ENCODE measurements at places on chromosomes 6 and 20. TPM values are rescaled to one million over a fixed set of nuclear protein-coding genes. Genes with fewer than 3 reads are reported as not detected.
A peak's percentile ranks its signal among the peaks of the same experiment; 100 is the strongest.

The RIN2 gene
- 22.1 TPM for total RNA-seq

The SLC13A3 gene
- 6.1 TPM for total RNA-seq

The OR2B6 gene
- not detected for total RNA-seq

The SIRPB1 gene
- 0.77 TPM for total RNA-seq

- peaks cover 32% of the 10 kb centered on the region for H3K4me1 ChIP-seq
- H3K27ac ChIP-seq: no peak overlapping the region
- H3K36me3 ChIP-seq: no peaks in the 10 kb centered on the region
- DNase-seq: no peak
Measured at GRCh38 chr6:34225551-34225950, 11.1 kb upstream of the HMGA1 start.

DNA sequence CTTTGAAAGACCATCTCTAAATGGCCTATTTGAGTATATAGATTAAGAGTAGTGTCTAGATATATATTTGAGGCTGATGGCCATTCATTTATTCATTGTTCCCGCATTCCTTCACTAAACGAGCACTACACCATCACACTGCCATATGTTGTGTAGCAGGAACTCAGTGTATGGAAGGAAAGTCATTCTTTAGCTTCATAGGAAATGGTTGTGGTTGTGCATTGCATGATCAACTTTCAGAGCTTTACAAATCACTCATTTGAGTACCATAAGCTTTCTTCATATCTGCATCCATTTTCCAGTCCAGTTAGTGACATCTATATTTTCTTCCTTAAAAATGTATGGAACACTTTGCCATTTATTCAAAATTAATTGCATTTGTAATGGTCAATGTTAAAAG lies 97.9 kb downstream of the ARID1B start:
- H3K27ac ChIP-seq: no peak overlapping the region
- H3K36me3 ChIP-seq: no peaks in the 10 kb centered on the region
- no peak overlapping the region for H3K4me3 ChIP-seq
- DNase-seq: no peak
- H3K4me1 ChIP-seq: peaks cover 20% of the 10 kb centered on the region

- H3K4me1 ChIP-seq: peaks cover 5% of the 10 kb centered on the region
- H3K27ac ChIP-seq: no peak overlapping the region
- peaks cover 92% of the 10 kb centered on the region for H3K27me3 ChIP-seq
- H3K36me3 ChIP-seq: no peaks in the 10 kb centered on the region
- DNase-seq: no peak
Measured at GRCh38 chr6:9112544-9112943, 677.2 kb upstream of the SLC35B3 start.

- H3K27me3 ChIP-seq: peaks cover 5% of the 10 kb centered on the region
- peaks cover 13% of the 10 kb centered on the region for H3K4me1 ChIP-seq
- H3K4me3 ChIP-seq: no peak overlapping the region
- no peak overlapping the region for H3K27ac ChIP-seq
- peak; percentile 15 for DNase-seq
Measured at GRCh38 chr6:53986165-53986720, 125.0 kb upstream of the MLIP start.

GRCh38 chr6:33586108-33586640 lies 6.1 kb upstream of the BAK1 start:
- no peak for DNase-seq
- H3K36me3 ChIP-seq: no peaks in the 10 kb centered on the region
- no peak overlapping the region for H3K27ac ChIP-seq
- H3K4me3 ChIP-seq: peak overlapping the region; percentile 34
- H3K4me1 ChIP-seq: peaks cover 18% of the 10 kb centered on the region
- H3K27me3 ChIP-seq: no peaks in the 10 kb centered on the region

GRCh38 chr6:42507901-42508300 lies 55.9 kb upstream of the UBR2 start:
- H3K27ac ChIP-seq: no peak overlapping the region
- H3K4me3 ChIP-seq: no peak overlapping the region
- no peaks in the 10 kb centered on the region for H3K4me1 ChIP-seq
- peaks cover 3% of the 10 kb centered on the region for H3K27me3 ChIP-seq
- no peak for DNase-seq
- H3K36me3 ChIP-seq: no peaks in the 10 kb centered on the region

GRCh38 chr6:156953479-156954146 lies 176.4 kb downstream of the ARID1B start:
- H3K4me3 ChIP-seq: peak overlapping the region; percentile 54
- H3K4me1 ChIP-seq: peaks cover 50% of the 10 kb centered on the region
- H3K27ac ChIP-seq: peak overlapping the region; percentile 83
- no peaks in the 10 kb centered on the region for H3K27me3 ChIP-seq
- peak; percentile 32 for DNase-seq

DNA sequence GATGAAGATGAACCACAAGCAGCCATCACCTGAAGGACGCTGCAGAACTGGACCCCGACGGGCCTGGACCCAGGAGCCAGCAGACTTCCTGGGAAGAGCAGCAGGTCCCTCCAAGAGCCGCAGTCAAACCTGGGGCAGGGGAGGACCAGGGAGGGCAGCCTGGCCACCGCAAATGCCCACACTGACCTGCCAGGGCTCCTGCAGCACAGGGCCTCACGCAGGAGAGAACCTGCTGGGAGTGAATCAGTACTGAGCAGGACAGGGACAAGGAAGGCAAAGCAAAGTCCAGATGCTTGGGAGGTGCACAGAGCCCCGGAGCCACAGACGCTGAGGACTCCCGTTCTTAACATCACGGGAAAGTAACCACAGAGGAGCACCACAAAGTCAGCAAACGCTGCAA lies 75.2 kb downstream of the TAF4 start:
- peaks cover 53% of the 10 kb centered on the region for H3K36me3 ChIP-seq
- H3K4me1 ChIP-seq: no peaks in the 10 kb centered on the region
- DNase-seq: no peak

Measured in neural crest cell (in vitro differentiated cells).